BJ (cell line): ENCODE measurements at places on chromosomes 12 and 14. TPM values are rescaled to one million over a fixed set of nuclear protein-coding genes. Genes with fewer than 3 reads are reported as not detected.

ESR2 gene
- polyA plus RNA-seq: not detected in 2 replicates

MORN3 gene
- 0.28 and 0.39 TPM in 2 replicates for polyA plus RNA-seq

CIROP gene
- 0.05 and 0.07 TPM in 2 replicates for polyA plus RNA-seq

FAM186B gene
- 0.11 and 0.12 TPM in 2 replicates for polyA plus RNA-seq

RND1 gene
- polyA plus RNA-seq: 0.31 and 0.72 TPM in 2 replicates

CLEC4A gene
- polyA plus RNA-seq: 0.26 and 0.48 TPM in 2 replicates

CLEC4D gene
- polyA plus RNA-seq: not detected in 2 replicates

CEP83 gene
- polyA plus RNA-seq: 5.4 and 5.7 TPM in 2 replicates

CABP1 gene
- 0.32 TPM in 1 of 2 replicates, not detected in the other for polyA plus RNA-seq

TMX1 gene
- 10.4 and 17.9 TPM in 2 replicates for polyA plus RNA-seq

ETNK1 gene
- 6.7 and 13.0 TPM in 2 replicates for polyA plus RNA-seq

FGF23 gene
- not detected in 2 replicates for polyA plus RNA-seq

TDRD9 gene
- 1.3 and 2.2 TPM in 2 replicates for polyA plus RNA-seq

MAP3K9 gene
- polyA plus RNA-seq: 0.36 and 0.45 TPM in 2 replicates

GPRC5D gene
- polyA plus RNA-seq: not detected in 2 replicates

P2RX2 gene
- polyA plus RNA-seq: not detected in 2 replicates

LRIG3 gene
- 33.9 and 34.6 TPM in 2 replicates for polyA plus RNA-seq

MYH6 gene
- polyA plus RNA-seq: not detected in 2 replicates

ENDOU gene
- polyA plus RNA-seq: 0.06 TPM in 1 of 2 replicates, not detected in the other

MAGOHB gene
- 10.0 and 24.6 TPM in 2 replicates for polyA plus RNA-seq

KCNC2 gene
- polyA plus RNA-seq: not detected in 2 replicates

SMOC1 gene
- polyA plus RNA-seq: not detected in 2 replicates

CAPS2 gene
- polyA plus RNA-seq: 0.74 and 0.86 TPM in 2 replicates

MYL2 gene
- polyA plus RNA-seq: not detected in 2 replicates

TSHR gene
- polyA plus RNA-seq: not detected in 2 replicates

LUM gene
- polyA plus RNA-seq: 677 and 1,147 TPM in 2 replicates

PPP1R1A gene
- not detected in 2 replicates for polyA plus RNA-seq

MYH7 gene
- polyA plus RNA-seq: not detected in 2 replicates
